ENCODE measurements at places on chromosomes 2 and 18. TPM values are rescaled to one million over a fixed set of nuclear protein-coding genes. Genes with fewer than 3 reads are reported as not detected.

The DSG1 gene
- total RNA-seq = not detected

DNA sequence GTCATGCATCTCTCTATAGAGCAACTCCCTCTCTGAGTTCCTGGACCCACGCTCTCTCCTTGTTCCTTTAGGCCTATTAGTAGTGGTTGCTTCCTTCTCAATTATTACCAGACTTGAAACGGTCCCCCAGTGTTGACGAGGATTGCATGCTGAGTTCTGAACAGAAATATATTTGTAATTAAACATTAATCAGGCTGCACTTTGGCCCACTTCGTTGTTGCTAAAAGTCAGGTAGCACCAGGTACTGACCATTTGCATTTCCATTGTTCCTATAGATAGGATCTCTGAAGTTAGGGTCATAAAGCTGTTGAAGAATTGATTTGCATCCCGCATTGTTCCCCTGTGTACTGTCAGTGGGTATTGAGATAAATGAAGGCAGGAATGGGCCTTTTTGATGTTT, 36.9 kb upstream of the TTR start:
- no peaks in the 10 kb centered on the region for H3K36me3 ChIP-seq
- H3K27ac ChIP-seq = no peak overlapping the region
- DNase-seq = no peak
- H3K27me3 ChIP-seq = peaks cover 28% of the 10 kb centered on the region
- no peaks in the 10 kb centered on the region for H3K4me1 ChIP-seq
- no peak overlapping the region for H3K4me3 ChIP-seq

GRCh38 chr2:175282886-175283285, 101.4 kb upstream of the ATP5MC3 start:
- DNase-seq = no peak
- H3K27ac ChIP-seq = no peak overlapping the region
- H3K27me3 ChIP-seq = peaks cover 16% of the 10 kb centered on the region
- H3K4me1 ChIP-seq = peaks cover 3% of the 10 kb centered on the region

GRCh38 chr2:144383571-144384100, 136.3 kb downstream of the ZEB2 start:
- DNase-seq = no peak
- peaks cover 57% of the 10 kb centered on the region for H3K4me1 ChIP-seq
- H3K4me3 ChIP-seq = peak overlapping the region; percentile 63
- H3K36me3 ChIP-seq = peaks cover 8% of the 10 kb centered on the region
- H3K27ac ChIP-seq = peak overlapping the region; percentile 55

The M1AP gene
- total RNA-seq = not detected

DNA sequence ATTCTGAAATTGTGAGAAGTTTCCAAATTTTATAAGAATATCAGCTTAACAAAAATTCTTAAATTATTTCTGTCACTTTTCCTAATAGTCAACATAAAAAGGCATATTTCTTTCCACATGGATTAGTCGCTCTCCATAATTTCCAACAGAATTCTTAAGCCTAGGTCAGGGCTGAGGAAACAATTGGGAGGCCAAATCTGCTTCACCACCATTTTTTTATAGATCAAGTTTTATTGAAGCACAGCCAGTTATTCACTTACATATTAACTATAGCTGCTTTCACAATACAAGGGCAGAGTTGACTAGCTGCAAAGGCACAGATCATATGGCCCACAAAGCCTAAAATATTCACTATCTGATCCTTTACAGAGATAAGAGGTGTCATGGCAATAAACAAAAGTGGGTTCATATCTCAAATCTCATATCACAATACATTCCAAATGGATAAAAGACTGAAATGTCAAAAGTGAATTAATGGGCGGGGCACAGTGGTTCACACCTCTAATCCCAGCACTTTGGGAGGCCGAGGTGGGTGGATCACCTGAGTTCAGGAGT, 18.7 kb downstream of the MEMO1 start:
- DNase-seq = no peak
- no peak overlapping the region for H3K27ac ChIP-seq
- no peaks in the 10 kb centered on the region for H3K36me3 ChIP-seq
- H3K4me1 ChIP-seq = peaks cover 28% of the 10 kb centered on the region

The FASTKD2 gene
- total RNA-seq = 34.6 TPM
